CD4-positive, alpha-beta T cell treated with Interleukin-4 for 4 hours (primary cell): ENCODE measurements at places on chromosomes 7 and 10.
A peak's percentile ranks its signal among the peaks of the same experiment; 100 is the strongest.

GRCh38 chr10:98513704-98514103 lies 67.0 kb upstream of the HPS1 start:
- no peak for DNase-seq

GRCh38 chr10:101561068-101561915 lies 26.8 kb downstream of the POLL start:
- DNase-seq, result no peak

DNA sequence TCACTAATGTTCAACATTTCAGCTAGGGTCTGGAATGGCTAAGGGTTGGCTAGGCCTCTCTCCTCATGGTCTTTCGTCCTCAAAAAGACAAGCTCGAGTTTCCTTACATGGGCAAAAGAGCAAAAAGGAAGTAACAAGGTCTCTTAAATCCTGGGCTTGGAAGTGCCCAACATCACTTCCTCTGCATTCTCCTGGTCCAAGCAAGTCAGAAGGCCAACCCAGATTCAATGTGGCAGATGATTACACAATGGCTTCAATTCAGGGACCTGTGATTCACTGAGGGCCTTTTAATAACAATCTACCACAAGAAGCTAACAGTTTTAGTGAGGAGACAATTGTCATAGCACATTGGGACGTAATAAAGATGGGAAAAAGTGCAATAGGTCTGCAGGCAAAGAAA lies 4.4 kb upstream of the NUP205 start:
- DNase-seq, result no peak

- no peak for DNase-seq
Measured at GRCh38 chr10:7932301-7933036, 114.2 kb downstream of the TAF3 start.

DNA sequence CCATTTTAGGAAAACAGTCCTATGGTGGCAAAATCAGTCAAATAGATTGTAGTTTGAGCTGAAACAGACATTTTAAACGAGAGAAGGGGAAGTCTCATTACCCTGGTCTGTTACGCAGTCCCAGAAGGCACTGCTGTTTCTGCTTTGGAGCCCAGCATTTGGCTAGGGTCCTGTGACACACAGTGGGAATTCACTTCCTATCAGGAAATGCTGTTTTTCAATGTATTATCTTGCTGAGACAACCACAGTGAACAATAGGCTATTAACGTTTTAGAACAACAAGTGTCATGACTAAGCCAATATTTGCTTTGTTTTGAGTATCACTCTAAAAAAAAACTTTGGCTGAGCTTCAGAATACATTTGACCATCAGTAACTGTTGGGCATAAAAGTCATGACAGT lies 74.1 kb downstream of the ADD3 start:
- peak; percentile 59 for DNase-seq

GRCh38 chr7:85061456-85061855 lies 125.4 kb downstream of the SEMA3D start:
- DNase-seq, result no peak

DNA sequence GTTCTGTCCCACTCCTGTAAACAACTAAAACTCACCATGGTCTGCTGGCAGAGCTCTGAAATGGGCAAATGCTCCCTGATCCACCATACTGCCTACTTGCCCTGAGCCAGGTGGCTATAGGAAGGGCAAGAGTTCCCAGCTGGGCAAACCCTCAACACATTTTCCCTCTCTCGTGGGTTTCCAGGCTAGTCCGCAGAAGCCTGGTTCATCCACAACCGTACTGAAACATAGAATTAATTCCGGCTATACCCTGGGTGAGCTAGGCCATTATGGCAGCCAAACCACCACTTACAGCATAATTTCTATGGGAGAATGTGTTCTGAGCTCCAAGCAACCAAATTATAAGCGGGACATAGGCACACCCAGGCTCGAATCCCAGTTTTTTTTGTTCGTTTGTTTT lies 20.1 kb upstream of the DDIT4 start:
- DNase-seq, result no peak

GRCh38 chr10:3487228-3487627 lies 297.8 kb downstream of the KLF6 start:
- no peak for DNase-seq

DNA sequence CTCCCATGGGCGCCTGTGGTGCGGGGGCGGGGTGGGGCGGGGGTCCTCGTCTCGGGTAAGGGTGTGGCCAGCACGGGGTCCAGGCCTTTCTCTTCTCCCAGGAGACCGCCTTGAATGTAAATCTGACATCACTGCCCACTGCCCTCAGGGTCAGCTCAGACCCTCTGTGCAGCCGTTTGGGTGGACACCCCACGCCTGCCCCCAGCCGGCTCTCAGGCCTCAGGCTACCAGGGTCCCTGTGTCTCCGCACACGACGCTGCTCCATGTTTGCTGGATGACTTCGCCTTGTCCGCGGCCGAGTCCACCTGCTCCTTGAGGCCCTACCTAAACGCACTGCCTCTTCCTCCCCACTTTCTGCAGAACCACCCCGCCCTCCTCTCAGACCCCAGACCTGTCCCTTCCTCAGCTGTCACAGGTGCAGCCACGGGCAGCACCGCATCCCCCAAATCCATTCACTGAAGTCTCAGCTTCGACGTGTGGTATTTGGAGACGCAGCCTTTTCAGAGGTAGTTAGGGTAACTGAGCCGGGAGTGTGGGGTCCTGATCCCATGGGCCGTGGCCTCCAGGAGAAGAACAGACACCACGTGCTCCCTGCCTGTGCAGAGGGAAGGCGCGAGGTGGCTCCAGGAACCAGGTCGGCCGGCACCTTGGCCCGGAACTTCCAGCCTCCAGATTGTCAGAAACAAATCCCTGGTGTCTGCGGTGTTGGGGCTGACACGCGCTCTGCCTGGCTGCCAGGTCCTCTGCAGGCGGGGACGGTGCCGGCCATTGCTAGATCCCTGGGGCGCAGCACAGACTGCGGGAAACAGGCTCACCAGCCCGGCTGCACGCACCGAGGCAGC lies 97.4 kb upstream of the DIP2C start:
- no peak for DNase-seq

DNA sequence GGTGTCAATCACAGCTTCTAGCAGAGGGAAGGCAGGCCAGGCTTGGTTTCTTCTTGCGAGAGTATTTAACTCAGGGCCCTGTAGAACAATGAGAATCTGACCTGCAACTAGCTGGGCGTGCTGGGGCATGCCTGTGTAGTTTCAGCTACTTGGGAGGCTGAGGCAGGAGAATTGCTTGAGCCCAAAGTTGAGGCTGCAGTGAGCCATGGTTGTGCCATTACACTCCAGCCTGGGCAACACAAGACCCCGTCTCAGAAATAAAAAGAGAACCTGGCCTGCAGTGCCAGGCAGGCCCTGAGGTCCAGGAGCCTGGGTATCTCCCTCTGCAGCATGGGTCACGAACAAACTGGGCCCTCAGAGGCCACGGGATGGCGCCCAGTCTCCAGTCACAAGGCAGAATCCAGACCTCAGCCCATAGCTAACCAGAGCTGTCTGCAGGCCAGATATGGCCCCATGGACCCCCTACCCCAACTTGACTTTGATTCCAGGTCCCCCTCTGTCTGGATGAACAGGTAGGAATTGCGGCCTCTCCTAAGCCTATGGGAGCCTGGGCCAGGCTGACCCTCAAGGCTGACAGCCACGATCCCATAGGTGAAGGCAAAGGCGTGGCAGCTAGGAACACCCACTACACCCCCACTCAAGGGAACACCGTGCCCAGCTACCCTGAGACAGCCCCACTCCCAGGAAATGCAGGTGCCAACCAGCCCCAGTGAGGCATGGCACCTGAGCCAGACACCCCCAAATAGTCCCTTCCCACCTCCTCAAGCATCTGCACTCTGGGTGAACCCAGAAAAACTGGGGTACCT lies 102.7 kb upstream of the TNRC18 start:
- no peak for DNase-seq

GRCh38 chr7:45524445-45524844 lies 49.7 kb upstream of the ADCY1 start:
- no peak for DNase-seq

- DNase-seq, result no peak
Measured at GRCh38 chr7:126805351-126805750, 447.4 kb downstream of the GRM8 start.

DNA sequence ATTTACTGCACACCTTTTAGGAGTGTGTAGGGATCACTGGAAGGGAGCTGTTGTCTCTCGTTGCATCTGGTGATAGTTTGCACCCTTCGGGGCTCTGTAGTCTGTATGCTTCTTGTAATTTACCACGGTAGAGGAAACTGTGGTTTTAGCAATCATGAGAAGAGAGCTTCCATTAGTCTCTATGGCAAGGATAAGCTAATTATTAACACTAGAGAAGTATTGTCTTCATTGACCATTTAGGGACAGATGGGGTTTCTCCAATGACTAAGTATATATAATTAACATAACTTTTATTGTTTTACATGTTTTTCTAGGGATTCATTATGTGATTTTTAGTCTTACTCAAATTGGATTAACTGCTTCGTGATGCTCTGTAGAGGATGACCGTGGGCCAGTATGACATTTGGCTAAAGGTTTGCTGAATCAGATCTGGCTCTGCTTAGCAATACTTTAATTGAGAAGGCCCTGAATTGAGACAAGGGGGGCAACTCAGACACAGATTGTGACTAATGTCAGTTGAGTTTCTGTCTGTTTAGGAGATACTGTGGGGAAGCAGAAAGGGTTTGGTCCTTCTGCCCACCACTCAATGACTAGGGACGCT lies 8.7 kb downstream of the SLC18A2 start:
- no peak for DNase-seq

DNA sequence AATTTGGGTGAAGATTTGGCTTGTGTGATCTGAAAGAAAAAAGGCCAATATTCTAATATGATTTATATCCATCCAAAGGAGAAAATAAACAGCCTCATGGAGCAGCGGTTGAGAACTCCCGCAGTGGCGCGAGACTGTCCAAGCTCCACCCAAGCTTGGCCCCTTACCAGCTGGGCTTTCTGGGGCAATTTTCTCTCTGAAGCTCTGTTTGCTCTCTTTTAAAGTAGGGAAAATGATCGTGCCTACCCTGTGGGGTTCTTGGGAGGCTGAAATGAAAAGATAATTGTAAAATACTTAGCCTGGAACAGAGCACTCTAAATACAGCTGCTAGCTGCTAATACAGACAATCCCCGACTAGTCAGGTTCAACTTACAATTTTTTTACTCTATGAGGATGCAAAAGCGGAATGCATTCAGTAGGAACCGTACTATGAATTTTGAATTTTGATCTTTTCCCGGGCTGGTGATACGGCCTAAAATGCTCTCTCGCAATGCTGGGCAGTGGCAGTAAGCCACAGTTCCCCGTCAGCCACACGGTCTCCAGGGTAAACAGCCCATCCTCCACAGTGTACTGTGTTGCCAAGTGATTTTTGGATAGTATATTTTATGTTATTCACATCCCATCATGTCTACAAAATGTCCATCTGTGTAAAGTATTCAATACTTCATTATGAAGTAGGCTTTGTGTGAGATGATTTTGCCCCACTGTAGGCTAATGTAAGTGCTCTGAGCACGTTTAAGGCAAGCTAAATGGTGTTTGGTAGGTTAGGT lies 137.7 kb downstream of the CHN2 start:
- no peak for DNase-seq

DNA sequence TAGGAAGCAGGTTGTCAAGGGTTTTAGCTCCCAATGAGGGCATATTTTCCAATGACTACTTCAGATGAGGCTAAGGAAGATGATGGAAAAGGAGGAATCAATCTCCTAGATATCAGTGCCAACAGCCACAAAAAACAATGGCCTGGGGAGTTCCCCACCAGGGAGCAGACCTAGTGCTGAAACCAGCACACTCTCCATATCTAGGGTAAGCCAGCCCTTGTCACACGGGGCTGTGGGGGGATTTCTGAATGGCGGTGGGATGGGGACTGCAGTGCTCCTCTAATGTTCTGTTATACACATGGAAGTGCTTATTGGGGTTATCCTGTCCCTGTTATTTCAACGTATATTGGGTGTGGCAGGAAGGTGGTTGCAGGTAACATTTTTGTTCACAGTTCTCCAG lies 18.5 kb downstream of the EPC1 start:
- DNase-seq, result no peak
